ENCODE measurements at places on chromosomes 13 and 19.
A peak's percentile ranks its signal among the peaks of the same experiment; 100 is the strongest.

- DNase-seq, result no peak
These were observed 2.7 kb downstream of the ING1 start for GRCh38 chr13:110716247-110716515.

- no peak for DNase-seq
These were observed 10.1 kb upstream of the SHISA2 start for GRCh38 chr13:26061947-26062346.

- no peak for DNase-seq
These were observed 6.0 kb upstream of the ZNF765 start for GRCh38 chr19:53388904-53389303.

DNA sequence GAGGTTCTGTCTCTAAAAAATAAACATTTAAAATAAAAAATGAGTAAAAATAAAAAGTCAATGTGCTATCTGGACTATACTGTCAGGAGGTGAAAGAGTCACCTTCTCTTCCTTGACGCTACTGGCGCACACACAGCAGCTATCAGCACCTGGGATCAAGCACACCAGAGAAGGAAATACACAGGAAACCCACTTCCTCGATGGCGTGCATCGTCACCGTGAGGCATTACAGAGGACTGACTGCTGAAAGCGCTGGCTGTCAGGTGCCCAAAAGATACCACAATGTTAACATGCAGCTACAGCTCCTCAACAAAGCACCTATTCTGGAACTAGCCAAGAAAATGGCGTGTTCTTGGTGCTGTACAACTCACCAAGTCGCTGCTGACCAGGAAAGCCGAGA lies 6.1 kb downstream of the SLC35E1 start:
- DNase-seq, result no peak

GRCh38 chr19:7648265-7649014 lies 11.5 kb downstream of the STXBP2 start:
- DNase-seq, result no peak

GRCh38 chr13:20127562-20128458 lies 33.0 kb downstream of the GJA3 start:
- no peak for DNase-seq

- peak; percentile 21 for DNase-seq
These were observed 1000.6 kb downstream of the OLFM4 start for GRCh38 chr13:54029226-54029625.

DNA sequence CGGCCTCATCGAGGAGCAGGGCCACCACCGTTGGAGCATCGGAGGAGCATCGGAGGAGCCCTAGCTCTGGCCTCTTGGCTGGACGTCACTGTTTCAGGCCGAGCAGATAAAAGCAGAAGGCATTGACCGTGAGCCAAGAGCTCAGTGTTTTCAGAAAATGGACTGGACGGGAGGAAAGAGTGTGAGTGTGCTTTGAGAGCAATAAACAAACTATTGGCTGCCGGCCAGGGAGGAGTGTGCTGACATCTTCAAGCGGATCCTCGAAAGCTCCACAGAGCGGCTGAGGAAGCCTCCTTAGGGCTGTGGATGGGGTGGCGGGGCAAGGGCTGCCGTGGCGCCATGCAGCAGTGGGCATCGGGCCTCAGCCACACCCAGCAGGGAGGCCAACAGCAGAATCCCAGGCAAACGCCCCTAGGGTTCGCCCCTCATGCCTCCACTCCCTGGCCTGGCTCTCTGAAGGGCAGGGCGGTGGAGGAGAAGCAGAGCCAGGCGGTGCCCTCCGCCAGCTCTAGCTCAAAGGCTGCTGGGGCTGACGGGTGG lies 41.8 kb downstream of the IRS2 start:
- no peak for DNase-seq

GRCh38 chr19:8531470-8531869 lies 17.5 kb upstream of the ZNF414 start:
- no peak for DNase-seq

GRCh38 chr13:95049772-95050171 lies 251.5 kb downstream of the ABCC4 start:
- no peak for DNase-seq

DNA sequence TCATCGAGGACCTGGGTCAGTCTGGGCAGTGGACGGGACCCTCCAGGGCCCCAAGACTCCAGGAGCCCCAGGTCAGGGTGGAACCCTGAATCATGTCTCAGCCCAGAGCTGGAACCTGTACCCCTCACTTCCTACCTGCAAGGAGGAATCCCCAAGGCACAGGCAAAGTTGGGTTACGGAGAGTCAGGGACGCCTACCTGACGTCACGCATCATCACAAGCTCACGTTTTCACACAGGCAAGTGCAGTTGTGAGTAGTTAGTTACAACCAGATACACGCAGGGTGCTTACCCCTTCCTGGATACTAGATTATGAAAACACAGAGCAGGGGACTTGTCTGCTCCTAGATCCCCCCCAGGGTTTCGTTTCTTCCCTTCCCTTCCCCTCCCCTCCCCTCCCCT lies 1.9 kb downstream of the RETN start:
- DNase-seq, result no peak

- DNase-seq, result no peak
These were observed 782 bp downstream of the CYSLTR2 start for GRCh38 chr13:48654511-48654910.

DNA sequence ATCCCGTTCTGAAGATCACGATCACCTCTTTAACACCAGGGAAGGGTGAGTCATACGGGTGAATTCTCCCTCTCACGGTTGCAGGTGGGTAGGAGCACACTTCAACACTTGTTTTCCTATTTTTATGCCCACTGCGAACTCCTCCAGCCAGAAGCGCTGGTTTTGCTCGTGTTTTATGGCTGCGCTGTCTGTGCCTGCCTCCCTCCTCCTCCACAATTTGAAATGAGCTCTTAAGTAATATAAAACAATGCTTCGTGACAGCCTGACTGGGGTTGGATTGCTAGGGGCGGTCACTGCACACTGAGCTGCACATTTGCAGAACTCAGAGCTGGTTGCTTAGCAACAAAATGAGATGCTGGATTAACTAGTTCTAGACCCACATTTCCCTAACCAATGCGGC lies 12.9 kb downstream of the CCDC70 start:
- DNase-seq, result no peak

GRCh38 chr19:37593996-37594303 lies 642 bp downstream of the ZNF571 start:
- DNase-seq, result no peak

- DNase-seq, result no peak
These were observed 361.5 kb upstream of the HTR2A start for GRCh38 chr13:47258384-47258783.

DNA sequence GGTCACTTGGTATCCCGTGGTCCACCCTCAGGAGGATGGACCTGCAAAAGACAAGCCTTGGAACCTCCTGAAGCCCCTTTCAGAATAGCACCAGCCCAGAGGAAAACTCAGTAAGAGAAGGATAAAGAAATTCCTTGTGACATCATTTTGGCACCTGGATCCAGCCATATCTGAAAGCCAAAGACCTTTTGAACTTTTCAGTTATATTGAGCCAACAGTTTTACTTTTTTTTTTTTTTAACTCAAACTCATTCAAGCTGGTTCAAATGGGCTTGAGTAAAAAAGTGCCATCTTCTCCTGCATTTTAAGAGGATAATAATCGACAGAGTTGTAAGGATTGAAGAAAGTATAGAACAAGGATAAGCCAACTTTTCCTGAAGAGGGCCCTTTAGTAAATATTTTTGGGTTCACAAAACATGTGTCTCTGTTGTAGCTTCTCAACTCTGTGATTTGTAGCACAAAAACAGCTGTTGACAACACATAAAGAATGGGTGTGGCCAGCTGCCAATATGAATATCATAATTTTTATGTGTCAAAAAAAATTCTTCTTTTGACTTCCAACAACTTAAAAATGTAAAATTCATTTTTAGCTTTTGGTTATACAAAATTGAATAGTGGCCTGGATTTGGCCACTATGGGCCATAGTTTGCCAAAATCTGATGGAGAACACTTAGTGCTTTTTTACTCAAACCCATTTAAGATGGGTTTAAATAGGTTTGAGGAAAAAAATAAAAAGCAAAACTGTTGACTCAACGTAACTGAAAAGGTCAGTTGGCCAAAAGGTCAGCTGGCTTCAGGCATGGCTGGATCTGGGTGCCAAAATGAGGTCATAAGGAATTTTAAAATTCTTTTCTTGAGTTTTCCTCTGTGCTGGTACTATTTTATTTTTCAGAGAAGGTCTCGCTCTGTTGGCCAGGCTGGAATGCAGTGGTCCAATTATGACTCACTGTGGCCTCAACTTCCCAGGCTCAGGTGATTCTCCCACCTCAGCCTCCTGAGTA lies 50.7 kb downstream of the ACSBG2 start:
- DNase-seq, result no peak

DNA sequence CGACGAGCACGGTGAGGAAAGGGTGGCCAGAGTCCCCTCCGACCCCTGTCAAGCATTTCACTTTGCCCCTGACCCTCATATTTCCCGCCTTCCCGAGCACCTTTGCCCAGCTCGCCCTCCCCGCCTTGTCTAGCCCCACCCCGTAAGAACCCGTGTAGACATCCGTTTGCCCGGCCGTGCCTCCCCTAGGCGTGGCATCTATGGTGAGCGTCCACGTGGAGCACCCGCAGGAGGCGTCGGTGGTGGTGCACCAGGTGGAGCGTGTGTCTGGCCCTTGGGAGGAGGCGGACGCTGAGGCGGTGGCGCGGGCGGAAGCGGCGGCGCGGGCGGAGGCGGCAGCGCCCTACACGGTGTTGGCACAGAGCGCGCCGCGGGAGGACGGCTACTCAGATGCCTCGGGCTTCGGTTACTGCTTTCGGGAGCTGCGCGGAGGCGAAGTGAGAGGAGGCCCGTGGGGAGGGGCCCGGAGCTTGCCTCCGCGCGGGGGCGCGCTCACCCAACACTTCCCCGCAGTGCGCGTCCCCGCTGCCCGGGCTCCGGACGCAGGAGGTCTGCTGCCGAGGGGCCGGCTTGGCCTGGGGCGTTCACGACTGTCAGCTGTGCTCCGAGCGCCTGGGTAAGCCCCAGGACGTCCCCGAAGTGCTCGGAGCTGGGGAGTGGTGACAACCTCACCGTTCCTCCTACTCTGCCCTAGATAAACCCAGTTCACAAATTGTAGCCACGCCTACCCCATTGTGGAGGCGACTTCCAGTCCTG lies 4.2 kb downstream of the LTBP4 start:
- peak; percentile 48 for DNase-seq

- no peak for DNase-seq
These were observed 77.3 kb upstream of the KL start for GRCh38 chr13:32938907-32939306.

DNA sequence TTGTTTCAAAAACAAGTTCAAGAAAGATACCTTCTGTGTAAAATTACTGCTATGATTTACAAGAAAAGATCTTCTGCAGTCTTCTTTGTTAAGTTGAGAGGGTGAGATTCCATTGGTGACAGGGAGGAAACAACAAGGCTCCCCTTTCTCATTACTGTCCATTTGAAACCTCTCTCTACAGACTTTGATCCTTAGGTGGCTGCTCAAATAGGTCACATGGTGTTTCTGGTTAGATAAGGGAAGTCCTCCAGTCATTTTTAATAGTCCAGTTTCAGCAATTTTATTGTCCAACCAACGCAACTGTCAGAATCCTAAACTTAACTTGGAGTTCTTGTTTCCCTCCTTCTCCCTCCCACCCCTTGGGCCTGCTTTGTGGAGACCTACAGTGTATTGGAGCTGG lies 390.4 kb downstream of the EFNB2 start:
- no peak for DNase-seq

GRCh38 chr19:18436671-18437490 lies 1.1 kb downstream of the ISYNA1 start:
- no peak for DNase-seq
